ENCODE measurements at places on chromosomes 13 and 19. TPM values are rescaled to one million over a fixed set of nuclear protein-coding genes. Genes with fewer than 3 reads are reported as not detected.

DCLK1 gene
- total RNA-seq, result 89.1 TPM

APC2 gene
- total RNA-seq, result 1.2 TPM

JOSD2 gene
- 10.5 TPM for total RNA-seq

CACNA1A gene
- total RNA-seq, result 1.7 TPM

SHC2 gene
- total RNA-seq, result 10.8 TPM

- no peak for DNase-seq
These were observed 12.3 kb upstream of the SLC35E1 start for GRCh38 chr19:16584248-16585093.

DNA sequence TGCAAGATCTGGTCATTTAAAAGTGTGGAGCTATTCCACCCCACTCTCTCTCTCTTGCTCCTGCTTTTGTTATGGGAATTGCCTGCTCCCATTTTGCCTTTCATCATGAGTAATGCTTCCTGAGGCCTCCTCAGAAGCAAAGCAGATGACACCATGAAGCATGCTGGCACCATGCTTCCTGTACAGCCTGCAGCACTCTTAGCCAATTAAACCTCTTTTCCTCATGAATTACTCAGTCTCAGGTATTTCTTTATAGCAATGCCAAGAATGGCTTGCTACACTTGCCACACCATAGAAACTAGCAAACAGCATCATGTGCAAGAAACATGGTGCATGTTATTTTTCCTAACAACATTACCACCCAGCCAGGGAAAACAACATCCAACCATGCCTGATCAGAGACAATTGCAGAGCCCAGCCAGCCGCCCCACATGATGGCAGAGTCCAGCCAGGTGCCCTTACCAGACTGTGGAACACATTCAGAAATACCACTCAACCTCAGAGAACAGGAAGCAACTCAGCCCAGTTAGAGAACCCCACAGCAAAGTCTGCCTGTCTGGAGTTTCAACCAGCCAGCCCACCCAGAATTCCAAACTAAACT, 36.9 kb downstream of the SYDE1 start:
- no peak for DNase-seq

DNA sequence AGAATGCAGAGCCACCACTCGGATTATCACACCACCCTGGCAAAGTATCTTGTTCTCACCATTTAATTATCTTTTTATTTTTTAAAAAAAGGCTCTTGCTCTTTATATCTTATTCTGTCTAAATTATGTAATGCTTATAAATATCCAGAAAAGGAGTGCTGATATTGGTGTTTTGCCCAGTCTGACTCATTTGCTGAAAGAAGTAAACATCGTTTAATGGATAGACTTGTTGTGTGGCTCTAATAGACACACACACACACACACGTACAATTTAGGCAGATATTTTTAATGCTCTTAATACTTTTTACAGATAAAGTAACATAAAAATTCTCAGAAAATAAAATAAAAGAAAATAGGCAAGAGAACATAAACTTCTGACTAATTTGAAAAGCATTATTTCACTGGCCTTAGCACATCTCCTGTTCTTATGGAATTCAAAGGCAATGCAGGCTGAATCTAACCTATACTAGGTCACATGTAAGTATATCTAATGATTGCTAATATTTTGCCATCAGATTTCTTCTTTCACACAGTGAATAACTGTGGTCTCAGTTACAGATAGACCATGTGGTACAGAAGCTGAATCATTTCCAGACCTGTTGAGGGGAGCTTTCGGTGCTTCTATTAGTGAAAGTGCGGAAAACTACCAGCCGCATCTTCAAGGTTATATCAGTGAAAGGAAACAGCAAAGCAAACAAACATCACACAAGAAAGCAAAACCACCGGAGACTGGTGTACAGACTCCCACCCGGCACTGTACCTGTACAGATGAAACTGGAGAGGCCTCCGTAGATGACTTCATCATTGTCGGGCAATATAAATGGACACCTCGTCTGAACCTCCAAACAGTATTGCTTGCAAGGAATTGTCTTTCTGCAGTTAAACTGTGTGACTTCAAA, 642.1 kb upstream of the ARGLU1 start:
- DNase-seq, result no peak

DNA sequence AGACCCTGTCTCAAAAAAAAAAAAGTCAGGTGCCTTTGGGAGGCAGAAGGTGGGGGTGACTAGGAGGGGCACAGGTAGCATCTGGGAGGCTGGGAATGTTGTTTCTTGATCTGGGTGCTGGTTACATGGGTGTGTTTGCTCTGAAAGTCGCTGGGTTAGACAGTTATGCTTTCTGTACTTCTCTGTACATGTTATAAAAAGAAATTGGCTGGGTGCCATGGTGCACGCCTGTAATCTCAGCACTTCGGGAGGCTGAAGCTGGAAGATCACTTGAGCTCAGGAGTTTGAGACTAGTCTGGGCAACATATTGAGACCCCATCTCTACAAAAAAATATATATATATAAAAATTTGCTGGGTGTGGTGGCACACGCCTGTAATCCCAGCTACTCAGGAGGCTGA, 15.1 kb downstream of the NOSIP start:
- DNase-seq, result no peak

DNA sequence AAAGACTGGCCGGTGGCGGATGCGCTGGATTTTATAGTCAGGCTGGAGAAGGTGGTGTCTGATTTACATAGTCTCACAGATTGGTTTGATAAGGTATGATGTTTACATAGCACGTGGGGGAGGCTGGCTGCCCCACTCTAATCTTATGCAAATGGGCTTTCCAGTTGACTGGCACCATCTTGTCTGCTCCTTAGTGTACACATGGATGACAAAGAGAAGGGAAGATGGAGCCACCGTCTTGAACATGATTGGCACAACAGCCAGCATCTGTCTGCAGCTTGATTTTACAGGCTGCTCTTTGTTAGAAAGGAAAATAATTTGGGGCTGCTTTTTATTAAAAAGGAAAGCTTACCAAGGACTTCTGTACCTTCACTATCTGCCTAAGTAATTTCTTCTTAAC, 265.2 kb upstream of the MAB21L1 start:
- no peak for DNase-seq

DNA sequence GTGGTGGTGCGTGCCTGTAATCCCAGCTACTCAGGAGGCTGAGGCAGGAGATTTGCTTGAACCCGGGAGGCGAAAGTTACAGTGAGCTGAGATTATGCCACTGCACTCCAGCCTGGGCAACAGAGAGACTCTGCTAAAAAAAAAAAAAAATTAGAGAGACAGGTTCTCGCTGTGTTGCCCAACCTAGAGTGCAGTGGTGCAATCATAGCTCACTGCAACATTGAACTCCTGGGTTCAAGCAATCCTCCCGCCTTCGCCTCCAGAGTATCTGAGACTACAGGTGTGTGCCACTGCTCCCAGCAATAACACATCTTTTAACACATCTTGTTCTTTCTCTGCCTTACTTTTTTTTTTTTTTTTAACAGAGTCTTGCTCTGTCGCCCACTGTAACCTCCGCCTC, 32.7 kb downstream of the CLEC17A start:
- DNase-seq, result no peak

DNA sequence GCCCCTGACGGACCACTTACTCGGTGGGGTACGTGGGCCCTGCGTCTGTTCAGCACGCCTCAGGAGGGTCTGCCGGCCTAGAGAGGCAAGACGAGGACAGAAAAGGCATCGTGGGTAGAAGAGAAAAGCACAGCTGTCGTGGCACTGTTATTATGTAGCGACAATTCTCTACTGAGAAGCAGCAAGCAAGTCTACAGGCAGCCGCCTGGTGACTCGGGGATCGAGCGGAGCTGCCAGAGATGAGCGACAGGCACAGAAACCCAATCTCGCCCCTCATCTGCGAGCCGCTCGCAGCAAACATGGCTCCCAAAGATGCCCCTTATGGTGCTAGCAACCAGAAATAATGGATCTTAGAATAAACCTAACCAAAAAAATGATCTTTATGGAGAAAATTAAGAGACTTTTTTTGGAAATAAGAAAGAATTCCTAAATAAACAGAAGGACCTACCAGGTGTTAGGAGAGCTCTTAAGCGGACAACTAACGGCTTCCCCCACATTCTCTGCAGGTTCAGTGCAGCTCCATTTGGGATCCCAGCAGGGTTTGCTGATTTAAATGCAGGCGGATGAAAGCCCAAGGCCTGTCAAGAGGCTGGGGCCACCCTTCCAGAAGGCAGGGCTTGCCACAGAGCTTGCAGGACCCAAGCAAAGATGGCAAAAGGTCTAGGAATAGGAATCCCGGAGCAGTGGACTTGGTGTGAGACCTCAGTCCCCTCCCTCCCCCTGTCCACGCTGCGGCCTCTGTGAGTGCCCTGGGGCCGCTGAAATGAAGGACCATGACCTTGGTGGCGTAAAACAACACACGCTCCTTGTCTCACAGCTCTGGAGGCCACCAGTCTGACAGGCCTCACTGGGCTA, 152.6 kb downstream of the KDM4B start:
- DNase-seq, result no peak

DNA sequence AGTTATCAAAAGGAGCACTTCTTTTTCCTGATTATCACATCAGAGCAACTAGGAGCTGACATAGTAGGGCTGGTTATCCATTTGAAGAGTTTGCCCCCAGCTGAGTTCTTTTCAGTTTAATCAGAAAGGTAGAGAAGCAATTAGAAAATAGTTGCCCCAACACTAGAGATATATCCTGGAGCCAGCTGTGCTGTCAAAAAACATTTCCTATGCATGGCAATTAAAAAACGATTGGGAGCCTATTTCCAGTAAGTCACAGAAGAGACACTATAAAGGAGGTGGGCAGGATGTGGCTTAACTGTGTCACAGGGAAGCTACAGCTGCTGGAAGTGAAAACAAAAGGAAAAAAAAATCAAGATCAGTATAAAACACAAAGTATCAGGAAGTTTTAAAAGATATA, 155.7 kb upstream of the SLITRK1 start:
- DNase-seq, result no peak

- DNase-seq, result no peak
These were observed 397.8 kb upstream of the HTR2A start for GRCh38 chr13:47294691-47295090.

- no peak for DNase-seq
These were observed at the start of gene IZUMO2 for GRCh38 chr19:50162988-50163387. Gene IZUMO2 (minus strand): TSS chr19:50163281. CDS start chr19:50163194, 87 bp downstream.

DNA sequence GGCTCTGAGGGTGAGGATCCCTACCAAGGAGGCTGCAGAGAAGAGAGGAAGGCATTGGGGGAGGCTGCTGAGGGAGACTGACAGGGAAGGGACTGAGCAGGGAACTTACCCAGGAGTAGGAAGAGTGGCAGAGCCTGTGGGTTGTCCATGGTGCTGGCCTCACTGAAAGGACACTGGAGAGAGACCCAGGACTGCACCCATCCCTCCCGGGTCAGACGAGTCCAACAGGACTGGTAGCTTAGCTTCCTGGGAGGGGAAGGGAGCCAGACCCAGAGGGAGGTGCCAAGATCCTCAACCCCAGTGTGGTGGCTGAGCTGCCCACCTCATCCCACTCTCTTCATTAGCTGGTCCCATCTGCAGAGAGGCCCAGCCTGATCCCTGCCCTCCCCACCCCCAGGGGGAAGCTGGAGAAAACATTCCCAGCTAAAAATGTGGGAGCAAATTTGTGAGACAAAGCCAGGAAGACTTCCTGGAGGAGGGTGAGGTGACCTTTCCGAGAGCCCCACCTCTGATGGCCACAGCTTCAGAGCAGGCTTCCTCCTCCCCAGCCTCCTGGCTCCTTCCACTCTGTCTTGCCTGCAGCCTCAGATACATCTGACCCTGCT, at the start of gene VSIG10L:
VSIG10L (minus strand) TSS at position 164 of the 605 bp plus-strand sequence; CDS start at position 149, 15 bp downstream.
- DNase-seq, result no peak

DNA sequence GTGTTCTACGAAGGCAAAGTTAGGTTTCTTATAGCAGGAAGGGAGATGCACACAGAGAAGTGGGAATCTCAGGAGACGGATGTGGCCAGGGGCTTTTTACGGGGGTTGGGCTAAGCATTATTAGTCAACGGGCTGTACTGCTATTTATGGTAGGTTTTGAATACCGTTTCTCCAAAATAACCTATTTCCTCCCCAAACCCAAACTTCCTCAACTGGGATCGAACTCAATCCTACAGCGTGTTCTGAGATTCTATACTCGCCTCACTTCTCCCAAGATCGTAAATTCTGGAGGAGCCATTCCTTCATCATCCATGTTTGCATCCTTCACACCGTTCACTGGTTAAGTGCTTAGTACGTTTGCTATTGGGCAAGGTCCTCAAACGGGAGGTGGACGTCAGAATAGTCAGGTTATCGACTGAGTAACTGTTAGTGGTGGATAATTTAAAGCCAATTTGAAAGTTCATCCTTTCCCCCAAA, 1.2 kb upstream of the TRIM13 start:
- DNase-seq, result no peak

GRCh38 chr13:41788552-41788951, 172.4 kb downstream of the VWA8 start:
- no peak for DNase-seq

- DNase-seq, result no peak
These were observed 3.4 kb upstream of the ASPDH start for GRCh38 chr19:50516964-50517703.

GRCh38 chr13:41079725-41080124, 18.4 kb downstream of the WBP4 start:
- no peak for DNase-seq

- no peak for DNase-seq
These were observed 4.0 kb upstream of the ZNF57 start for GRCh38 chr19:2896694-2897093.

DNA sequence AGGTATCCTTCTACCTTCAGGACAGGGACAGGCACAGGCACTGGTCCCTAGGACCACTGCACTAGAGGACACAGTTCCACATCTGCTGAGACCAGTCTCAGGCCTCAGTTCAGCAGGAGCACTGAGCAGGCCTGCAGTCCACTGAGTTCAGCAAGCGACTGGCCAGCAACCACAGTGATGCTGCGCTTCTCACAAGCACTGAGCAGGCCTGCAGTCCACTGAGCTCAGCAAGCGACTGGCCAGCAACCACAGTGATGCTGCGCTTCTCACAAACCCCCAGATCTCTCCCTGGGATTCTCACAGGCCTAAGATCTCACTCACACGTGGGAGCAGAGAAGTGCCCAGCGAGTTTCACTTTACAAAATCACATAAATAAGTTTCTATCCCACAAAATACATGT, 140.6 kb downstream of the IRS2 start:
- no peak for DNase-seq

DNA sequence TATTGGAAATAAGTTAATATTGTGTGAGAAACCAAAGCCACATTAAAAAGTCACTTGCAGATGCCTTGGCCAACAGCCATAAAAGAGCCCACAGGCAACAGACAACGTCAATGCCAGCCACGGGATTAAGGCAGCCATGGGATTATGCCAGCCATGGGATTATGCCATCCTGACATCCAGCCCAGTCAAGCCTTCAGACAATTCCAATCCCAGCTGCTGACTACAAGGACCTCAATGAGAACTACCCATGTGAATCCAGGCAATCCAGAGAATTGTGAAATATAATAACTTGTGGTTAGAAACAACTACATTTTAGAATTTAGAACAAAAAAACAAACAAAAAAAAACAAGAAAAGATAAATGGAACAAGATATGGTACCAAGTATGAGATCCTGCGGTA, 356.6 kb downstream of the EFNB2 start:
- no peak for DNase-seq

DNA sequence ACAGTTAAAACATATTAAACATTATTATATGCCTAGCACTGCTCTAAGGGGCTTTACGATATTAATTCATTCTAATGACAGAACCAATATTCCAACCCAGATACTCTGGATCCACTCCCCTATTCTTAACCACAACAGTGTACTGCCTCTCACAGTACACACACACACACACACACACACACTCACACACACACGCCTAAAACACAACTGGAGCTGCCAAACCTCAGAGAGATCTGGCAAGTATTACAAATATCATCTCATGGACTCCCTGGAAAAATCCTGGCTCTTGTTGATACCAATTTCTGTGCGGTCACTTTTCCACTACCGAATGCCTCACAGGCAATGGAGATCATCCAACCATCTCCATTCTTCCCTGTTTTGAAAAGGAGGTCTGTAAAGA, 1.3 kb downstream of the ZNF780A start:
- no peak for DNase-seq

- no peak for DNase-seq
These were observed 1.1 kb upstream of the EPN1 start for GRCh38 chr19:55673889-55674288.
